ENCODE measurements at places on chromosomes 6 and 20.

DNA sequence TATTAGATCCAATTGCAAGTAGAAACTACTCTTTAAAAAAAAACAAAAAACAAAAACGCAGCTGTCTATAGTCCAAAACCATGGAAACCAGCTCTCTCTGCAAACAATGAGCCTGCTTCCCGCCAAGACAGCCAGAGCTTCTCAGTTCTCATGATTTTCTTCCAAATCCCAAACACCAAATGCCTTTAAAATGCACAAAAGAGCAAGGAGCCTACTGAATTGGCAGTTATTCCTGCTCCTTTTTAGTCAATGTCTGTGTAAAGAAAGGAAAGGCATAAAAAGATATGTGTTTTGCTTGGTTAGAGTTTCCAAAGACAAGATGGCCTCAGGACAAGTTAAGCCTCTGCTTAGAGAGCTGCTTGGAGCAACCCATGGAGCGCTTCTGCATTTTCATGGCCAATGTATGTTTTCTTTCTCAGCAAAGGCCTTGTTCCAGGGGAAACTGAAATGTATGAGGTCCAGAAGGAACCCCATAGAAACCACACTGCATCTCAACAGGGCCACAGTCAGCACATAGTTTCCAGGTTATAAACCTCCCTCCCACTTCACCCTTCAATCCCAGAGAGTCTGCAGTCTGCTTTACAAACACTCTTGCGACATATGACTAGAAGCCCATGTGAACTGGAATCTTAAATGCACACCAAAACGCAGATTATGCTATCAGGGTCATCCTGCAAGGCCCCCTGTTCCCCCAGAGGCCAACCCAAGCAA, 209.3 kb upstream of the TAB2 start:
- no peak for DNase-seq

DNA sequence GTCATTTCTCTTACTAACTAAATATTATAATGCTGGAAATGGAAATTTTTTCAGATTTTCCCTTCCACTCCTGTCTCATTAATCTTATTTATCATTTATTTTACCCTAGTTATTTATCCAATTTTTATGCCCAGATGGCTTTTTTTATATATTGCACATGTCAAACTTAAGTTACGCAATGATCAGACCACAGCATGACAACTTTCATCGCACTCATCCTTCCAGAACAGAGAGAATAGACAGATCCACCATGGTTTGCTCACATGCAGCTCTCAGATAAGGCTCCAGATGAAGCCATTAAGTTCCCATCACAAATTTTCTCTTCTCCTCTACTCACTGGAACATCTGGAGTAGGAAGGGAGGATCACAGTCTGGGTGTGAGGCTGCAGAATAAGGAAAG, 48.7 kb downstream of the MAP7 start:
- DNase-seq = no peak

DNA sequence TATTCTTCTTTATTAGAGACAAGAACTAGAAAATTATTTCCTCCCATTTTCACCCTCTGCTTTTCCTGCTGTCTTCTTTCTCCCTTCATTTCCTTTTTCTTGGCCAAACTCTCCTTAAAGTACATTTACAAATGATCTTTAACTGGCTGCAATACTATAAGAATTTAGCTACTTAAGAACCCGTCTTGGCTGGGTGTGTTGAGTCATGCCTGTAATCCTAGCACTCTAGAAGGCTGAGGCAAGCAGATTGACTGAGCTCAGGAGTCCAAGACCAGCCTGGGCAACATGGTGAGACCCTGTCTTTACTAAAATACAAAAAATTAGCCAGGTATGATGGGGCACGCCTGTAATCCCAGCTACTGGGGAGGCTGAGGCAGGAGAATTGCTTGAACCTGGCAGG, 39.3 kb upstream of the SRPK1 start:
- no peak for DNase-seq

DNA sequence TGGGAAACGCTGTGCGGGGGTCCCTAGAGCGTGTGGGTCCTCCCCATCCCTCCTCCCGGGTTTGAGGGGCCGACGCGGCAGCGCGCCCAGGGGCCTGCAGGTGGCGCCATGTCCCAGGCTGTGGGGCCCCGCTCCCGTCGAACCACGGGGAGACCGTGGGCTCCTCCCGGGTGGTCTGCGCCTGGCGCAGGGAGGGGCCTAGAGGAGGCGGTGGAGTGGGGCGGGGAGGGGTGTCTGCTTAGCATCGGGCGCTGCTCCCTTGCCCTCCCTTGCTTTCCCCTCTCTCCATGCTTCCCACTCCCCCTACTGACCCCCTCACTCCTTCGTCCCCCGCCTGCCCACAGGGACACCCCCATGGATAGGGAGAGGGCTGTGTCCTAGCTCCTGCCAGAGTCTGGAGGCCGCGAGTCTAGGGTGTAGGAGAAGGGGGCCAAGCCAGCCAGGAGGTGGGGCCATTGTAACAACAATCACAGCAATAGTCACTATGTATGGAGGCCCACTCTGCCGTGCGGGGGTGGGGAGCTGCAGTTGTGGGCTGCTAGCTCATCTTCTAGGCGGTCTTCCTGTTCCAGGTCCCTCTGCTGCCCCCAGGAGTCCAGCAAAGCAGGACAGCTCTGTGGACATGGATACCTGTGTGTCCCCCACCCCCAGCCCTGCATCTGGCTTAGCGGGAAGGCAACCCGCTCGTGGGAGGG, 51.7 kb downstream of the CHMP4B start:
- no peak for DNase-seq

GRCh38 chr20:62302341-62303061, at the start of gene ADRM1:
Gene ADRM1, plus strand, starts transcription at chr20:62302997. Its CDS starts 572 bp downstream, at chr20:62303569.
- peak; percentile 91 for DNase-seq

GRCh38 chr6:90939906-90940305, 353.0 kb upstream of the MAP3K7 start:
- no peak for DNase-seq

- no peak for DNase-seq
Observed at GRCh38 chr6:26059941-26060340, 27.3 kb upstream of the HFE start.

GRCh38 chr6:24990236-24990845, 54.6 kb upstream of the RIPOR2 start:
- DNase-seq = no peak

GRCh38 chr6:158476389-158476788, 83.5 kb upstream of the TMEM181 start:
- no peak for DNase-seq

GRCh38 chr6:131251590-131252199, 116.4 kb downstream of the AKAP7 start:
- no peak for DNase-seq

DNA sequence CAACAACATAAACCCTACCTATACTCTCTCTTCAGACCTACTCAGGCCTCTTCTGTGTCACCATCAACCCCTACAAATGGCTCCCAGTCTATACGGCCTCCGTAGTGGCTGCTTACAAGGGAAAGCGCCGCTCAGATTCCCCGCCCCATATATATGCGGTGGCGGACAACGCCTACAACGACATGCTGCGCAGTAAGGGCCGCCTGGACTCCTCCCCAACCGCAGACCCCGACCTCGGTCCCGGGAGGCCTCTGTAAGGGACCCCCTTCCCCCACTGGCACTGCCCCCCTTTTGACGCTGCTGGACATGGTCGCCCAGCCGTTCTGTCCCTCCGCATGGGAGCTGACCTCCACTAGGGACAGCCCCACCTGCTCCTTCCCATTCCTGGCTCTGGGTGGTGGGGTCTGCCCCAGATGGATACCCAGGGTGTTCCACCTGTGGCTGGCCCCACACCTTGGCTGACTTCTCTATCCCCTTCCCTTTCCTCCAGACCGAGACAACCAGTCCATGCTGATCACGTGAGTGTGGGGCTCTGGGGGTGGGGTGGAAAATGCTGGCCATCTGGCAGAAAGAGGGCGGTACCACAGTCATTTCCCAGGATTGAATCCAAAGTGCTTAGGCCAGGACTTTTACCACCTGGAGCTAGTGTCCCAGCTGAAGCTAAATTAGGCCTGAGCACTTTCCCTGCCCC, 25.0 kb downstream of the MYH7B start:
- DNase-seq = no peak

DNA sequence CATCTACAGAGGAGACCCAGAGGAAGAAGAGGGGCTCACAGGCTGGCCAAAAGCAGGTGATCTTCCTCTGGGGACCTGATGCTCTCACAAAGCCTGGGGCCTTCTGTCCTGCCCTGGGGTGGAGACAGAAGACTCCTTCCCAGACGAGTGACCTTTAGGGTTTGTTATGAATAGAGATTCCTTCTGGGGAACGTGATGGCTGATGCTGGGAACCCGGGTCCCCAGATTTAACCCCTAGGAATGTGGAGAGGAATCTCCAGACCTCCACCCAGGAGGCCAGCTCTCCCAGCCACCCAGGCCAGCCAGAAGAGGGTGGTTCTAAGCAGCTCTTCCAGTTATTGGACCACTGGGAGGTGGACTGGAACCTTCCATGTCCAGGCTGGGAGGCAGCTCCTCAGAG, 16.8 kb upstream of the CCN5 start:
- no peak for DNase-seq

DNA sequence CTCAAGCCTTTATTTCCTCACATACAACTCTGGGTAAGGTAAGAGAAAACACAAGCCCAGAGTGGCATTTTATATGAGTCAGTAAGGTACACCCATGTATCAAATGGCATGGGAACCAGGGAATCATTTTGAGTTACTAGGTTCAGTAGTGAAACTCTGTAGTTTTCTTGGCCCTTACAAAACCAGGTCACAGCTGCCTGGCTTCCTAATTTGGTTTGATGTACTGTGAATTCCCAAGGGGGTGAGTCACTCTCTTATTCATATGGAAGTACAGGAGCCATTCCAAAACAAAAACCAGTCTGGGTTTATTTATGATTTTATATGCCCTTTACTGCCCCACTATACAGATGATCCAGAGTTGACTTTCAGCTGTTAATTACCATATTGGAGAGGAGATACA, 70.7 kb downstream of the PDE7B start:
- DNase-seq = no peak

DNA sequence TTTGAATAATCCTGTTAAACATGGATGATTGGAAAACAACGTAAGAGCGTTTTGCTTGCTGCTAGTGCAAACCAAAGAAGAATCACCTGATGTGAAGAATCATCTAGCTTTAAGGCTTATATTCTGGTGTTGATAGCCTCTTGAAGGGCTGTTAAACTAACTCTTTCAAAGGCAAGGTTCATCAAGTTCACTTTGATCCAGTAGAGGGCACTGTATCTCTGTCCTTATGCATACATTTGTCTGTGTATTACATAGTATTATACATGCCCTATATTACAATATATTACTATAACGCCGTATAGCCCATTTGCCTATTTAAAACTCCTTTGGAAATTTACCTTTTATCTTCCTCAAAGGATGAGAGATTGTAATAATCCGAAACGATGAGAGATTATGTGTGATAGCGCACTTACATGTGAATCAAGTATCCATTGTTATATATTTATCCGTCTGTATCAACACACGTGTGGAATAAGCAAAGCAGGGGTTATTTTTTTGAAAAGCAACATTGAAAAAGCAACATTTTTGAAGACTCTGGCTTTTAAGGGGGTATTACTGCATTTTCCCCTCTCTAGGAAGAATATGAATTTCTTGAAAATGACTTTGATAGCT, 50.8 kb upstream of the NRN1 start:
- DNase-seq = no peak

- no peak for DNase-seq
Observed at GRCh38 chr20:29409833-29410805, 1847.3 kb upstream of the DEFB115 start.

DNA sequence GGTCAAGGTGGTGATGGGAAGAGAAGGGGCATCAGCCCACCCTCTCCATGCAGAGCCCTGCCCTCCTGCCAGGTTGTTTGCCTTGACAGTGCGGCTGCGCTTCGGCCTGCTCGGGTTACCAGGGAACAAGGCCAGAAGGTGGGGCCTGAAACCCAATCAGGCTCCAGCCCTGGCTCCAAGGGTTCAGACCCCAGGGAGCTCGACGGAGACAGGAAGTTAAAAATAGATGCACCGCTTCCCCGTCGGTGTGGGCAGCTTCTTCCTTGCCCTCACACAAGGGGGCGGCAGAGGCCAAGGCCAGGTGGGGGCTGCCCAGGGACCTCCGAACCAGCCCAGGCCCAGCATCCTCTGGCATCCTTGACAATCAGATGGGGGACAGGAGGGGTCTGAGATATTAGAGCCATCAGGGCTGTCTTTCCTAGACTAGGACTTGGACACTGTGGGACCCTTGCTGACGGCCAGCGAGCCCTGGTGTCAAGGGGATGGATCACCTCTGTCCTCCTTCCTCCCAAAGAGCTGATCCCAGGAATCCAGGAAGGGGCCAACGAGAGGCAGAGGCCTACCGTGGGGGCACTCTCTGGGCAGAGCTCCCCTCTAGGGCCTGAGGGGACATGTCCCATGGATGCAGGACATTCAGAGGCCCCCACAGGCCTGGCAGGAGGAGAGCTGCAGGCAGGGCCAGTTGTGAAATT, 65.2 kb downstream of the RIPOR3 start:
- no peak for DNase-seq

DNA sequence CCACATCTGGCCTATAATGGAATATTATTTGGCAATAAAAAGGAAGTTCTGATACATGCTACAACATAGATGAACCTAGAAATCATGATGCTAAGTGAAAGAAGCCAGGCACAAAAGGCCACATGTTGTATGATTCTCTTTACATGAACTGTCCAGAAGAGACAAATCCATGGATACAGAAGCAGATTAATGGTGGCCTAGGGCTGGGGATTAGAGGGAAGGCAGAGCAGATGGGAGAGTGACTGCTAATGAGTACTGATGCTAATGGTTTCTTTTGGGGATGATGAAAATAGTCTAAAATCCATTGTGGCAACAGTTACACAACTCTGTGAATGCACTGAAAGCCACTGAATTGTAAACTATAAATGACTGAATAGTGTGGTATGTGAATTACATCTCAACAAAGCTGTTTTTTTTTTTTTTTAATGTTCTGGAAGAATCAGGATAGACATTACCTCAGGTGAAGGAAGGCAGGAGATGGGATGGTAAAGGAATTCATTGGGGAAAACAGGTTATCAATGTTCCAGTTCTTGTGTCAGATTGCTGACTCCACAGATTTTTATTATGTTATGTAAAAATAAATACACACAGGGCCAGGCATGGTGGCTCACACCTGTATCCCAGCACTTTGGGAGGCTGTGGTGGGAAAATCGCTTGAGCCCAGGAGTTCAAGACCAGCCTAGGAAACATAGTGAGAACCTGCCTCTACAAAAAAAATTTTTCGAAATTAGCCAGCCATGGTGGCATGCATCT, 8.9 kb upstream of the SOX12 start:
- no peak for DNase-seq

- DNase-seq = no peak
Observed at GRCh38 chr6:55696041-55696440, 117.0 kb upstream of the HMGCLL1 start.

GRCh38 chr6:39075807-39076622, 27.4 kb downstream of the GLP1R start:
- no peak for DNase-seq

All from stimulated activated CD8-positive, alpha-beta memory T cell treated with anti-CD3 and anti-CD28 coated beads, Interleukin-12 subunit alpha, Interleukin-12 subunit beta, amount 100 ng/mL, for 1 hour (primary cell).